Fibroblast of the conjunctiva (primary cell): ENCODE measurements at places on chromosomes 5 and 9.

GRCh38 chr5:159053216-159053615 is 46.5 kb downstream of the EBF1 start:
- no peak for DNase-seq

GRCh38 chr5:76367623-76368371 is 35.3 kb upstream of the IQGAP2 start:
- no peak for DNase-seq

- no peak for DNase-seq
Observed at GRCh38 chr5:32042551-32042961, 131.6 kb downstream of the GOLPH3 start.

- DNase-seq: no peak
Observed at GRCh38 chr9:77013932-77014596, 5.4 kb upstream of the FOXB2 start.

DNA sequence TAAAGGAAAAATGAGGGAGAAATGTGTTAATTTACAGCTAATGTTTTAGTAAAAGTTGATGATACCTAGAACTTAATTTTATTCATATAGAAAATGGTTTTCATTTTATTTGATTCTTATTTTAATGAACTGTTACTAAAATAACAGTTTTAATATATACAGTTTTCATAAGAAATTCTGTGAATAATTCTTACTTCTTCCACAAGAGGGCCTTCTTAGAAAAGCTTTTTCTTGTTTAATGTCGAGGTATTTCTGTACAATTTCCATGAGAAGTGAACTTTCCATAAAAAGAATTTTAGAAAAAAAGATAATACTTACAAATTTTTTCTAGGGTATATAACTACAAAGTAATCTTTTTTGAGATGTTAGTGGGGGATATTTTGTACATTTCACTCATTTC is 73.9 kb downstream of the KLF9 start:
- peak; percentile 34 for DNase-seq

GRCh38 chr5:154713615-154714125 is 41.5 kb upstream of the LARP1 start:
- DNase-seq: no peak

DNA sequence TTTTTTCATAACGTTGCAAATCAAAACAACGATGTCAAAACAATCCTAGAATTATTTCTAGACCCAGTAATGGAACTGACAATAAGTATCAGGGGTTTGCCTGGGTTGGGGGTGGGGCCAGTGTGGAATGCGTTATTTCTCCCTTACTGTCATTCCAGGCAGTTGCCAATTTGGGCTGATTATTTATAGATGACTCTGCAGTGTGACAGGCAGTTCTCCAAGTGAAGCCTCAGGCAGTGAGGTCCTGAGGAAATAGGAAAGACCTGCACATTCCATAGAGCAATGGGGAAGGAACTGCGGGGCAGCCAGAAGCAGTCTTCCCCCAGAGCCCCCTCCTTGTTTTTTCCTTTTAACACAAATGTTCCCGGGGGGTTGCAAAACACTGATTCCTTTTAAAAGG is 179.0 kb downstream of the YTHDC2 start:
- no peak for DNase-seq

DNA sequence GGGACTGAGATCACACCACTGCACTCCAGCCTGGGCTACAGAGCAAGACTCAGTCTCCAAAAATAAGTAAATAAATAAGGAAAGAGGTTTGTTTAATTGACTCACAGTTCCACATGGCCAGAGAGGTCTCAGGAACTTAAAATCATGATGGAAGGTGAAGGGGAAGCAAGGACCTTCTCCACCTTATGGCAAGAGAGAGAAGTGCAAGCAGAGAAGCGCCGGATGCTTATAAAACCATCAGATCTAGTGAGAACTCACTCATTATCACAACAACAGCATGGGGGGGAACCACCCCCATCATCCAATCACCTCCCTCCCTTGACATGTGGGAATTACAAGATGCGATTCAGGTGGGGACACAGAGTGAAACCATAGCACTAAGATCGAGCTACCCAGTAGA is 22.8 kb upstream of the RGMB start:
- no peak for DNase-seq

- DNase-seq: no peak
Observed at GRCh38 chr9:20270161-20270560, 352.1 kb downstream of the MLLT3 start.

GRCh38 chr5:107422494-107422893 is 248.2 kb downstream of the EFNA5 start:
- DNase-seq: no peak

DNA sequence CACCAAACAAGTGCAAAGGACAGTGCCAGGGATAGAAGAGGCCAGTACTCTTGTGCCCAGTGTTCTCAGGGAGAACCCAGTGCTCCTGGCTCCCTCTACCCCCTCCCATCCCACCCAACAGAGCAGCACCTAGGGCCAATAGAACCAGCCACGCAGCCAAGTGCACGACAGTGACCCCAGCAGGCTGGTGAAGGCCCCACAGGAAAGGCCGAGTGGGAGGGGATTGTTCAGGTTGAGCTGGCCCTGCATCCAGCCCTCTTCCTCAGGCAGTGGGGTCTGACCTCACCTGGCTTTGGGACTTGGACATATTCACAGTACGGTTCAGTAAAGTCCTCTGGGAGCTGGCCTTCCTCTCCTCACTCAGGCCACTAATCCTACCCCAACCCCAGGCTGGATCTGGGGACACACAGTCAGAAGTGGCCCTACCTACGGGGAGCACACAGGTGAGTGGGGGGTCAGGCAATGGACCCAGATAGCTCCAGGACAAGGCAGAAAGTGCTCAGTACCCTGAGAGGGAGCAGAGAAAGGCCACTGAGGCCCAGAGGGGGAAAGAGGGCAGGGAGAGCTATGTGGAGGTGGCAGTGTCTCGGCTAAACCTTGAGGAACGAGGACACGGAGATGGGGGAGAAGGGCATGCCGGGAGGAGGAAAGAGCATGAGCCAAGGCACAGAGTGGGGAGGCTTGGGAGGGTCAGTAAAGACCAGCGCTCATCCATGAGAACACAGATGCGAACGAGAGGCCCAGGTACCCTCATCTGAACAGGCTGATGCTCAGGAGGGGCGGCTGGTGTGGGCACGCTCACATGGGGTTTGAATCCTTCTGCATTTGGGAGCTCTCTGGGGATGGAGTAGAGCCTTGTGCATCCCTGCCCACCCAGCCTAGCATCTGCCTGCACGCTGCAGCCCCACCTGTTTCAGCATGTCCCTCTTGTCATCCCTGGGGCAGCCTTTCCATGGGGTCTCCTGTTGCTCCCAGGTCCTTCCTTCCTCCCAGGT is 25.6 kb downstream of the POLR1E start:
- no peak for DNase-seq

DNA sequence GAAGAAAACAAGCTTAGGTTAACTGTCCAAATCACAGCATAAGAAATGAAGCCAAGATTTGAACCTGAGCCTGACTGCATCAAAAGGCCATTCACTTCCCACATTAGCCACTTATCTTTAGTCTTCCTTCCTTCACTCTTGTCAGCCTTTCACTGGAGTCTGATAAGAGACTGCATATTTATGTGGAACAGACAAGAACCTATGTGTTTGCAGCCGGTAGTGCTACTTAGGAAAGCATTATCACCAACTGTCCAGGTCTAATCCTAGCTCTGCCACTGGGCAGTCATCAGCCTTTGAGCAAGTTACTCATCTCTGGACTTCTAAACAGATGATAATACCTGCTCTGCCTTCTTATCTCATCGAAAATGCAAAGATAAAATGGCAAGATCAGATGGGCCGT is 12.1 kb upstream of the ATP6V0E1 start:
- DNase-seq: no peak

- no peak for DNase-seq
Observed at GRCh38 chr5:96651948-96652753, 10.0 kb upstream of the CAST start.

GRCh38 chr5:118862596-118862995 is 125.8 kb downstream of the DTWD2 start:
- DNase-seq: no peak

- no peak for DNase-seq
Observed at GRCh38 chr9:4828761-4829160, 36.0 kb downstream of the RCL1 start.

DNA sequence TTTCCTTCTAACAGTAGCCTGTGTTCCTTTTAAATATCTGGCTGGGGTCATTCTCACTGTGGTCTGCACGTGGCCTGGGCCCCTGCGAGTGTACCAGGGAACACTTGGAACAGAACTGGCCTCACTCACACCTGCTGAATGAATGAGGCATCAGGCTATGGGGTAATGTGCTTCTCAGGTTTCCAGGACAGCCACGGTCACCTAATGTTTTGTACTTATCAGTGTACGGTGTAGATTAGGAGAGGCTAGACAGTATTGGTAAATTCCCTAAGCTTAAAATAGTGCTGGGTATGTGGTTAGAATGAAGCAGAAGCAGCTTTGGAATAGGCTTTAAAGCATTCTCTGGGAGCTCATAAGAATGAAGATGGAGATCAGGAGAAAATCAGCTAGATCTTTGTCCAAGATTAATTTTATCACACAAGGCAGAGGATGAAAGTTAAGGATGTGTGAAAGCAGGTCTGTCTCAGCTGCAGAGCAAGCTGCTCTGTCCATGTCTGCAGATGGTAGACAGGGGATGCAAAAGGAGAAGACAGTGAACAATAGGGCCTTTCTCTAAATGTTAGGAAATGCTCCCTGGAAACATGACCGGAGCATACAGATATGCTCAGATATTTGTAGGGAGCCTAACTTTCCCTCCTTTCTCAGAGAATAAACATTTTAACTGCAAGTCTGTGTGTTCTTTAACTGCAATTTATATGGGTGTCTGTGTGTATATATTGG is 267.5 kb downstream of the NR3C1 start:
- DNase-seq: no peak

- no peak for DNase-seq
Observed at GRCh38 chr9:71896761-71897160, 14.2 kb downstream of the ABHD17B start.

- no peak for DNase-seq
Observed at GRCh38 chr9:77028478-77028877, 9.0 kb downstream of the FOXB2 start.

DNA sequence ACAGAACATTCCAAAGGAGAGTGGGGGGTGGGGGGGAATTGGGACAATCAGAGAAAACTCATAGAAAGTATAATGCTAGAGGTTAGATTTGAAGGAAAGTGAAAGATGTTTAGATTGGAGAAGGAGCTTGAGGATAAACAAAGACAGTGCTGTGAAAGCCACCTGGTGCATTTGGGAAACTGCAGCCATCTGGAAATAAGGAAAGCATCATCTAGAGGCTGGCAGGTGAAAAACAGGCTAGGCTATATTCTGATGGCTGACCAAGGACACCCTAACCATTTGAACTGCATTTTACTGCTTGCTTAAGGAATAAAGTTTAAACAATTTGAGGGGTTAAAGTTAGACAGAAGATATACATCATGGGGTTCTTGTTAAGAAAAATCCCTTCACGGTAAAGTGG is 296.4 kb downstream of the CETN3 start:
- DNase-seq: no peak

DNA sequence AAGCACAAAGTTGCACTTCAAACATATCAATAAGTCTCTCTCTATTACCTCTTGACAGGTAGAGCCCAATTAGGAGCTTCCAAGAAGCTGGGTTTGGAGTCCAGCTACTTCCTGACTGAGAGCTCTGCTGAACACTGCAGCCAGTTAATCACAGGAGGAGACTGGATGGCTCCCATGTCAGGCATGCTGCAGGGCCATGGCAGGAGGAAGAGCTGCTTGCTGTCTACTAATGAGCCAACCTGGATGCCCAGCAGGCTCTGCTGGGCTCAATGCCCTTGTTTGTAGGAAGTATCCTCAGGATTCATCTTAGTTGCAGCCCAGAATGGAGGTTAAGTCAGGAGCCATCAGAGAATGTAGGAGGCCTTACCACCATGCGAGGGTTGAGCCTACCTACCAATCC is 91.9 kb downstream of the TMEM215 start:
- no peak for DNase-seq

DNA sequence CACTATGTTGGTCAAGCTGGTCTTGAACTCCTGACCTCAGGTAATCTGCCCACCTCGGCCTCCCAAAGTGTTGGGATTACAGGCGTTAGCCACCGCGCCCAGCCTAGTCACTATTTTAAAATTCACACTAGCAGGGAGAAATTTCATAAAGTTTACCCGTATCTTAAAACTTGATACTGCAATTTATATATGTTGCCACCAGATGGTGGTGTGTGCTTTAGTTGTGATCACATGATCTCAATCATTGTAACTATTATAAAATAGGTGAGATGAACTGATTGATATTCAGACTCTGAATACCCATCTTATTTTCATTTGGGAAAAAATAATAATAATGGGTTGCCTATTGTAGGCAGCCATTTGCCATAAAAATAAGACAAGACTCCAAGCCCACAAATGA is 1330.4 kb upstream of the WWC1 start:
- no peak for DNase-seq

DNA sequence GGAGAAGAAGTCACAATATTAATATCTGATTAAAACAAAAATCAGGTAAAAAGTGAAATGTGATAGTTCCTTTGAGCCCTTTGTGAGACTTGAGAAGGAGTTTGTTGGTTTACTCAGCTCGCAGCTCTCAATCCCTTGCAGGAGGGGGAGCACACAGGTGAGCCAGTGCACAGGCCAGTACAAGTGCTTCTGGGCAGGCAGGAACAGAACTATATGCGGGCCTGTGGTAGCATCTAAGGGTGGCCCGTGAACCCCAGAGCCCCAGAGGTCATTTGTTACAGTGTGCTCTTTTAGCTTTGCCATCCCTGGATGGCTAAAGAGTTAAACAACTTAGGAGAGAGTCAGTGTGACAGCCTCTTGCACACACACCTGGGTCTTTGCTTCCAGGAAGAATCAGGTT is 215.3 kb upstream of the EDIL3 start:
- DNase-seq: no peak

- no peak for DNase-seq
Observed at GRCh38 chr5:159438092-159438491, 107.8 kb upstream of the IL12B start.

GRCh38 chr9:115164511-115164974 is 46.6 kb upstream of the TNC start:
- DNase-seq: no peak

- DNase-seq: peak; percentile 29
Observed at GRCh38 chr9:128218518-128219389, 15.6 kb downstream of the DNM1 start.

DNA sequence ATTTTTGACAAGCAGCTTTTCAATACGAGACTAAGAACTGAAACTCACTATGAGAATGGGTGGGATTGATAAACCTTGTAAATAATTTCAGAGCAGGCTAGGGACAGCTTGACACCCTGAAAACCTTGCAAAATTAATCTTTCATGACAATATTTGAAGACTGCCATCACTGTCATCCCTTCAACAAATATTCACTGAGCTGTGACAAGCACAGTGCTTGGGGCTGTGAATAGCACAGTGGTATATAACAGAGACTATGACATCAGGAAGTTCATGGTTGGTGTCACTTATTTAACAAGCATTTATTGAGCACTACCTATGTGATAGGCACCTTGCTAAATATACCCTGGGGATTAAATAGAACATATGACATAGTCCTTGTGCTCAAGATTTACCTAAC is 741.0 kb upstream of the RIOK2 start:
- DNase-seq: no peak

GRCh38 chr5:1911773-1912235 is 29.1 kb upstream of the IRX4 start:
- no peak for DNase-seq
